Activated CD8-positive, alpha-beta memory T cell treated with anti-CD3 and anti-CD28 coated beads, Interleukin-2, amount 10 ng/mL, durations not matched to agents 7 days and 5 days (primary cell): ENCODE measurements at places on chromosomes 12 and 14. TPM values are rescaled to one million over a fixed set of nuclear protein-coding genes. Genes with fewer than 3 reads are reported as not detected.

- H3K27ac ChIP-seq = no peak overlapping the region
- DNase-seq = no peak
- H3K36me3 ChIP-seq = peaks cover 3% of the 10 kb centered on the region
- no peaks in the 10 kb centered on the region for H3K27me3 ChIP-seq
- H3K4me3 ChIP-seq = no peak overlapping the region
- peaks cover 1% of the 10 kb centered on the region for H3K4me1 ChIP-seq
These were observed 124.3 kb downstream of the FBXL14 start for GRCh38 chr12:1470051-1470450.

GRCh38 chr12:109464642-109465351 lies 12.3 kb downstream of the KCTD10 start:
- peaks cover 33% of the 10 kb centered on the region for H3K4me1 ChIP-seq
- peaks cover 4% of the 10 kb centered on the region for H3K36me3 ChIP-seq
- no peak overlapping the region for H3K27ac ChIP-seq
- H3K27me3 ChIP-seq = no peaks in the 10 kb centered on the region
- H3K4me3 ChIP-seq = no peak overlapping the region

- DNase-seq = no peak
- H3K27ac ChIP-seq = no peak overlapping the region
- peaks cover 15% of the 10 kb centered on the region for H3K27me3 ChIP-seq
These were observed 85.6 kb downstream of the SMOC1 start for GRCh38 chr14:69964841-69965240.

- H3K27me3 ChIP-seq = no peaks in the 10 kb centered on the region
- H3K27ac ChIP-seq = no peak overlapping the region
- H3K4me1 ChIP-seq = no peaks in the 10 kb centered on the region
- DNase-seq = no peak
These were observed 227.4 kb downstream of the TMEM132D start for GRCh38 chr12:129676411-129676810.

GRCh38 chr12:64525461-64526160 lies 73.7 kb downstream of the TBK1 start:
- H3K27ac ChIP-seq = no peak overlapping the region
- no peak for DNase-seq
- H3K4me1 ChIP-seq = peaks cover 11% of the 10 kb centered on the region
- H3K36me3 ChIP-seq = peaks cover 2% of the 10 kb centered on the region
- peaks cover 8% of the 10 kb centered on the region for H3K27me3 ChIP-seq

DNA sequence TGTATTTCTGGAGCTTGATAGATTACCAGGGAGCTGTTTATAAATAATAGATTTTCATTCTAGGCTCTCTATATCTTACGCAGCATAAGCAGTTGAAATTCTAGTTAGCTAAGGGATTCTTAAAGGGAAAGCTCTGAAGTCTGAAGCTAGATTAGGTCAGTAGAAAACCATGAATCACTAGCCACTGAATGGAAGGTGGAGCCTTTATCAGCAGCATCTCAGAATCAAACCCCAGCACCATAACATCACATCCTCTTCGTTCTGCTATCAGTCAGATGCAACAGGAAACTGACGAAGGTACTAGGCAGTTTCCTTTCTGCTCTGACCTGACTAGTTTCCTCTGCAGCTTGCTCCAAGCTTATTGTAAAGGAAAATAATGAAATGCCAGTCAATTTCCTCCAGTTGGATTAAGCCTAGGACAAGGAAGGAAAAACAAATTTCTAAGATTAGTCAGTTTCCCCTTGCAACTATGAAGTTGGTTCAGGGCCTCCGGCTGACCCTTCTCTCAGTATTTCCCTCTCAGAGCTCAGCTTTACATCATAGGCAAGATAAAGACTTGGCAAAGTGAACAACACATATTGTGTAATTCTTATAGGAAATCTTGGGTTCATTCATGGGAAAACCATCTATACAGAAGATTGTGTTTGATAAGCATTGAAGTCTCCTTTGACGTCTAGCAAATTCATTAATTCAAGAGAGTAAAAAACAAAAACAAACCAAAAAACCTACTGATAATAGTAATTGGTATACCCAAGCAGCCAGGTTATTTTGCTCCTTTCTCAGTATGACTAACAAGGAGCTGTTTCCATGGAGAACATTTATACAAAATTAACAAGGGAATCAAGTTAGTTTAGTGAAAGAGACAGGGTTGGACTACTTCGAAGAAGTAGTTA lies 43.4 kb upstream of the CFAP54 start:
- peaks cover 49% of the 10 kb centered on the region for H3K4me1 ChIP-seq
- DNase-seq = peak; percentile 86
- H3K4me3 ChIP-seq = peak overlapping the region; percentile 37
- H3K27me3 ChIP-seq = no peaks in the 10 kb centered on the region

DNA sequence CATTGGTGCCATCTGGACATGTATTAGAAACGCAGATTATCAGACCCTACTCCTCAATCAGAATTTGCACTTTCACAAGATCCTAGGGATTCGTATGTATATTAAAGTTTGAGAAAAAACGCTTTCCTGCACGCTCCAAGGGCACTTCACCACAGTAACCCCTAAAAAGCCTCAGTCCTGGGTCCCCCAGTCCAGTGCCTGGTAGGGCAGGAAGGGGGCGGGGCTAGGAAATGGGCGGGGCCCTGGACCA lies 369 bp downstream of the DEPDC4 start:
- H3K4me3 ChIP-seq = peak overlapping the region; percentile 92
- H3K27ac ChIP-seq = peak overlapping the region; percentile 98
- peaks cover 1% of the 10 kb centered on the region for H3K36me3 ChIP-seq

GRCh38 chr14:92969871-92970270 lies 46.9 kb downstream of the CHGA start:
- no peak for DNase-seq
- peaks cover 17% of the 10 kb centered on the region for H3K36me3 ChIP-seq
- no peak overlapping the region for H3K4me3 ChIP-seq
- no peaks in the 10 kb centered on the region for H3K4me1 ChIP-seq
- H3K27ac ChIP-seq = no peak overlapping the region
- H3K27me3 ChIP-seq = no peaks in the 10 kb centered on the region

DNA sequence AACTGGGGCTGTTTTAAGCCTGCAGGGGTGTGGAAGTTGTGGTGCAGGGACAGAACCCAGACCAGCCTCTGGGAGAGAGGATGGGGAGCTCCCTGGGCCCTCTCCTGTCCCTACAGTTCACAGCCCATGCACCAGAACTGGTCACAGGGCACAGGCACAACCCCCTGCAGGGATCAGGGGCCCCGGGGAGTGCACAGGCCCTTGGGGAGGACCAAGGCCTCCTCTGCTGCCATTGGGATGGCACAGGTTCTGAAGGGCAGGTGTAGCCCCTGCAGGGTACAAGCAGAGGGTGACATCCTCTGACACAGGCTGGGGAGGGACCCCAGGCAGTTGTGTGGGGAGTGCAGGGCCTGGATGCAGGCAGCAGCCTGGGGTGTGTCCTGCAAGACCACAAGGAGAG lies 66.4 kb upstream of the SFSWAP start:
- peaks cover 2% of the 10 kb centered on the region for H3K27me3 ChIP-seq
- H3K4me1 ChIP-seq = no peaks in the 10 kb centered on the region
- no peak for DNase-seq
- no peak overlapping the region for H3K4me3 ChIP-seq
- no peak overlapping the region for H3K27ac ChIP-seq

DNA sequence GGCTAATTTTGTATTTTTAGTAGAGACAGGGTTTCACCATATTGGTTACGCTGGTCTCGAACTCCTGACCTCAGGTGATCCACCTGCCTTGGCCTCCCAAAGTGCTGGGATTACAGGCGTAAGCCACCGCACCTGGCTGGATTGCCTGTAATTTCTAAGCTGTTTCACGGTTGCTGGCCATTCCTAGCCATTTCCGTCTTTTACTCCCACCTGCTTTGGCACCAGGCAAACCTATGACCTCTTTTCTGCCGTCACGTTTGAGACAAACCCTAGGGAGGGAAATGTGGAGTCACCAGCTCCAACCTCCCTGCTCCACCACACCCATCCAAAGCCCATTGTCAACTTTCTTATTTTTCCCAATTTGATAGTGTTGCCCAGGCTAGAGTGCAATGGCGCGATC lies 1.2 kb downstream of the GPR132 start:
- peak overlapping the region; percentile 97 for H3K27ac ChIP-seq
- peak overlapping the region; percentile 95 for H3K4me3 ChIP-seq
- H3K4me1 ChIP-seq = peaks cover 66% of the 10 kb centered on the region
- H3K27me3 ChIP-seq = no peaks in the 10 kb centered on the region
- DNase-seq = no peak

GRCh38 chr12:117344716-117345115 lies 16.7 kb downstream of the NOS1 start:
- peaks cover 7% of the 10 kb centered on the region for H3K4me1 ChIP-seq
- H3K4me3 ChIP-seq = no peak overlapping the region
- H3K27me3 ChIP-seq = no peaks in the 10 kb centered on the region
- no peak overlapping the region for H3K27ac ChIP-seq

- peak overlapping the region; percentile 61 for H3K4me3 ChIP-seq
- H3K27ac ChIP-seq = peak overlapping the region; percentile 79
- no peaks in the 10 kb centered on the region for H3K27me3 ChIP-seq
- DNase-seq = peak; percentile 50
- peaks cover 24% of the 10 kb centered on the region for H3K4me1 ChIP-seq
- H3K36me3 ChIP-seq = peaks cover 5% of the 10 kb centered on the region
These were observed 335.1 kb downstream of the DUSP6 start for GRCh38 chr12:89016970-89017778.

- H3K27me3 ChIP-seq = no peaks in the 10 kb centered on the region
- no peaks in the 10 kb centered on the region for H3K36me3 ChIP-seq
- no peak overlapping the region for H3K27ac ChIP-seq
These were observed 589.3 kb upstream of the TMEM132C start for GRCh38 chr12:127677537-127678131.

GRCh38 chr12:64461634-64462414 lies 9.9 kb downstream of the TBK1 start:
- peaks cover 55% of the 10 kb centered on the region for H3K36me3 ChIP-seq
- H3K4me3 ChIP-seq = no peak overlapping the region
- H3K27ac ChIP-seq = peak overlapping the region; percentile 31
- no peak for DNase-seq

OAS1 gene
- 161 TPM for total RNA-seq

UNG gene
- total RNA-seq = 75.6 TPM

SCNN1A gene
- total RNA-seq = 0.49 TPM

STAB2 gene
- total RNA-seq = not detected

SCN8A gene
- 1.3 TPM for total RNA-seq

IKZF4 gene
- 15.8 TPM for total RNA-seq

GNB3 gene
- not detected for total RNA-seq
